ENCODE measurements at places on chromosomes 5 and 9.

- no peak for DNase-seq
Observed at GRCh38 chr5:175889910-175890684, 18.7 kb downstream of the CPLX2 start.

DNA sequence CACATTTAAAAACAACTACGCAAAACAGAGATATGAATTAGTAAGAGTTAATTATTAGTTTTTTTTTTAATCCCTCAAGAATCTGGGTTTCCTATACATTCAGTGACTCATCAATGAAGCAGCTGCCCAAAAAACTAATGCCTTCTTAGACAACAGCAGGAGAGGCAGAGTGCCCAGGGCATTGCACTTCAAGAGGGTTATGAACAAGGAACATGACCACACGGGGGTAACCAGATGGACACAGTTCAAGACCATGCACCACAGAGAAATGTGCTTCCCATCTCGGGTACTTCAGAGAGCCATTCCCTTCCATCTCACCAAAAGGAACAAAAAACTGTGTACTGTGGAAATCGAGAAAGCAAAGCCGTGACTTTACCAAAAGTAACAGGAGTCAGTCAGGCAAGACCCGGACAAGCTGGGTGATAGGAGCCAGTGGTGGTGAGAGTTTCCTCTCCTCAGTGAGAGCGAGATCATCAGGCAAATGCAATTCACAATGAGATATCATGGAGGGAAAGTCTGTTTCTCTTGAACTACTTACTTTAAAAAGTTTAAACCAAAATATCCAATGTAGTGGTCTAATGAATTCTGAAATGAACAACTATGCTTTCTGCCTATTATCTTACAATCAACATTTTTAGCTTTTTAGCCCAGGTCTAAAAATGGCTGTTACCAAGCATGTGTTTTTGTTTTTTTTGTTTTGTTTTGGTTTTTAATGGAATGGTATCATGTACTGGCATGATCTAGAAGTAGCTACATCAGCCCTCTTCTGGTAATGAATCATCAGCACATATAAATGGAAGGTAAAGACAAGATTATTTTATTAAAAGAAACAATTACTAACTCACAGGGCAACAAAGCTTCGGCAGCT lies 192.1 kb downstream of the TSSK1B start:
- DNase-seq: no peak

- no peak for DNase-seq
Observed at GRCh38 chr9:124359426-124359825, 55.8 kb downstream of the PSMB7 start.

DNA sequence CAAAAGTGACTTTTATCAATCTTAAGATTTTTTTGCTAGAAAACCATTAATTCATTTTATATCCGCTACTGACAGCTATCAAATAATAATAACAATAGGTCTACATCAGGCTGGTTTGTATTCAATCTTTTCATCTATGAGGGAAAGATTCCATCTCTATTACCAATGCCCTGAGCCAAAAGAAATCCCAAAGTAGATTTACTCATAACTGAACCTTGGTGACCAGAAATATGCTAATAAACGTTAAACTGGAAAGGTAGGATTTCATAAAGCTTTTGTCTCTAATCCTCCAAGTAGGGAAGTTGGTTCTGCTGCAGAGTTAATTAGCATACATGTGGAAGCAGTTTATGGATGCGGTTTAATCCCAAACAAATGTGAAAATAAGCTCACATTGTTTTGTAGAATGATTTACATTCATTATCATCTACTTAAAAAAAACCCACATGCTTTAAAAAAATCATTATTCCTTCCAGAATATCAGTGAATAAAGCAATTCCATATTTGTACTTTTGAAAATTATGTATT lies 715.5 kb downstream of the CETN3 start:
- DNase-seq: no peak

DNA sequence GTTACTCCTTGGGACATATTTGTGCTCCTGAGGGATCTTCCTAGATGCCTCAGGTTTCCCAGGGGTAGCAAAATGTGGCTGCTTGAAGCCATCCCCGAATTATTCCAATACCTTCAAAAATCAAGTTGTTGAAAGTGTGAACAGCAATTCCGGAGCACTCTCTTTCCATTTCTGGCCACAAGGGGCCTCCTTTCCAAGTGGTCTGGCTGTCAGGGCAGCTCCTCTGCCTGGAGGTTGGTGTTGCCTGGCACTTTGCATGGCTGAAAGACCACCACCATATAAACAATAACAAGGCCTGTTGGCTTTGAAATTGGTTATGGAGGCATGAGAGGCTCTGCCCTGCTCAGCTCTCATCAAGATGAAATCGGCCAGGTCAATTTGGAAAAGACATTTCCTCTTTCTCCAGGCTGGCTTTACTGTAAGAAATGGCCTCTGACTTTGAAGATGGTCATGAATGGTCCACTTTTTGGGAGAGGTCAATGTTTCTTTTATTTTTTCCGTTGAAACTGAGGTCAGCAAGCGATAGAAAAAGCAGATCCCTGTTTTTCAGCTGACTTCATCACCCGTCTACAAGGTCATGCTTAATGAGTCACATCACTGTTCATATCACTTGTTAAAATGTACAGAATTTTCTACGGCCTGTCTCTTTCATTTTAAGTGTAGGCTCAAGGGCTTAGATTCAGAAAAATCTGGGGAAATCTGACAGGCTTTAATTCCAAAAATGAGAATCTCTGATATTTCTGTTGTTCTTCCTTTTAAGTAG lies 481.1 kb upstream of the ZNF608 start:
- DNase-seq: no peak

DNA sequence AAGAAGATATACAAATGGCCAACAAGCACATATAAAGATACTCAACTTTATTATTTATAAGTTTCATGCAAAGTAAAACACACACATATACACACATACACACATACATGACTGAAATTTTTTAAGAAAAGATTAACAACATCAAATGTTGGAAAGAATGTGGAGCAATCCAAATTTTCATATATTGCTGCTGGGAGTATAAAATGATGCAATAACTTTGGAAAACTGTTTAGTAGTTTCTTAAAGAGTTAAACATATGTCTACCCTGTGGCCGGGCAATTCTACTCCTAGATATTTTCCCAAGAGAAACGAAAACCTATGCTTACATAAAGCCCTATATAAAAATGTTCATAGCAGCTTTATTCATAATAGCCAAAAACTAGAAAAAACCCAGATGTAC lies 99.8 kb upstream of the NR4A3 start:
- DNase-seq: no peak

Data from NCI-H1417 treated with DMSO at 0.1 percent for 48 hours (cell line).